ENCODE measurements at places on chromosomes 13 and 19. TPM values are rescaled to one million over a fixed set of nuclear protein-coding genes. Genes with fewer than 3 reads are reported as not detected.

NXNL1 gene
- total RNA-seq, result not detected

FUT2 gene
- total RNA-seq, result not detected

CDX2 gene
- not detected for total RNA-seq

RNASEH2B gene
- total RNA-seq, result 16.7 TPM

PKN1 gene
- total RNA-seq, result 253 TPM

PDCD5 gene
- 61.7 TPM for total RNA-seq

HSD17B14 gene
- 3.5 TPM for total RNA-seq

PTH2 gene
- not detected for total RNA-seq

MEIOSIN gene
- total RNA-seq, result not detected
